ENCODE measurements at places on chromosomes 16 and 17. TPM values are rescaled to one million over a fixed set of nuclear protein-coding genes. Genes with fewer than 3 reads are reported as not detected.

DNA sequence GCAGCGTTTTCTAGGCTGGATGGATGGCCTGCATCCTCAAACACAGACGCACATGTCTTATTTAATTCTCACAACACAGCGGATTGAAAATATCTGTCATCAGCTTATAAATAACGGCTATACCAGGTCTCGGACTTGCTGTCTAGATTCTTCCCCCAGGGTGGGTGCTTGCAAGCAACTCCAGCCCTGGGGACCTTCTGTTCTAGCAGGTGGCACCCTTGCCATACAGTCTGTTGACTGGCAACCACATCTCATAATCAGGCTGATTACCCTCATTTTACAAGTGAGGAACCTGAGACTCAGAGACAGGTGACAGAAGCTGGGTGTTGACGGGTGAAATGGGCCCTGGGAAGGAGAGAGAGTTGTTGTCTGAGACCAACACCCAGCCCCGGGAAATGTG is 16.2 kb upstream of the SEZ6 start:
- no peak for DNase-seq

DNA sequence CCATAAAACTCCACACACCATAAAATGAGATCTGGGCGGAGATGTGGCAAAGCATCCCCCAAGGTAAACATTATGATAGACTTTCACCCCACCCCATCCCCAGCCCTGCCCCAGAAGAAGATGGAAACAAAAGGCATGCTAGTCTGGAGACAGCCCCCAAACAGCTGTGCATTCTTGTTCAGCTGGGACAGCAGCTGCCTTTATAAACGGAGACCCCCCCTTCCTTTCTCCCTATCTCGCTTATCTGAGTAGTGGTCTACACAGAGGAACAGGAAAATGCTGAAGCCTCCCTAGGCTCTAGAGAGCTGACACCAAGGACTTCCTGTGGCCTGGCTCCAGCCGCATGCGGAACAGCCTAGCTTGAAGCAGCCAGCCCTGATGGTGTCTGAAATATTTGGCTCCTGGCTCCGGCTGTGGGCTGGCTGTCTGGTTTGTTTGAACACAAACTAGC is 190.3 kb upstream of the ANKFN1 start:
- no peak for DNase-seq

MRPL45 gene
- total RNA-seq: 54.4 TPM

DOC2A gene
- 1.3 TPM for total RNA-seq

- DNase-seq: no peak
These were observed 10.1 kb upstream of the ERCC4 start for GRCh38 chr16:13909872-13910303.

WFIKKN2 gene
- total RNA-seq: not detected

- no peak for DNase-seq
These were observed 31.4 kb downstream of the CRAMP1 start for GRCh38 chr16:1643521-1643920.

GLIS2 gene
- total RNA-seq: 0.27 TPM

GRCh38 chr17:49971848-49972485 is 3.0 kb downstream of the DLX4 start:
- DNase-seq: peak; percentile 39

MAPT gene
- 0.75 TPM for total RNA-seq

PDE6G gene
- 1.4 TPM for total RNA-seq

DNA sequence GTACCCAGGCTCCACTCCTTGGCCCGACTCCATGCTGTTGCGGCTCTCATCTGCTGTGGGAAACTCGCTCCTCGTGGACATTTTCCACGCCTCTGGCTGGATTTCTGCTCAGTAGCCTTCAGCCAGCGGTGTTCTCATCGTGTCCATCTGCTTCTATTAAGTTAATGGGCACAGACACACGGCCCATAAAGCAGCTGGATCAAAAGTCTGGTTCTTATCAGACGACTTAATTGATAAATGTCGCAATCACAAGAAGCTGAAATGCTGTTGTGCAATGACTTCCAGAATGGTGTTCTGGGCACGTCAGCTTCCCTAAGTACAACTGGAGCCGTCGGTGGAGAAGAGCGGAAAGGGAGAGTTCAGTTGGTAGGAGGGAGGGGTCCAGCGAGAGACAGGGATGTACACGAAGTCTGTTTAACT is 211.7 kb upstream of the CHMP6 start:
- DNase-seq: no peak

DNA sequence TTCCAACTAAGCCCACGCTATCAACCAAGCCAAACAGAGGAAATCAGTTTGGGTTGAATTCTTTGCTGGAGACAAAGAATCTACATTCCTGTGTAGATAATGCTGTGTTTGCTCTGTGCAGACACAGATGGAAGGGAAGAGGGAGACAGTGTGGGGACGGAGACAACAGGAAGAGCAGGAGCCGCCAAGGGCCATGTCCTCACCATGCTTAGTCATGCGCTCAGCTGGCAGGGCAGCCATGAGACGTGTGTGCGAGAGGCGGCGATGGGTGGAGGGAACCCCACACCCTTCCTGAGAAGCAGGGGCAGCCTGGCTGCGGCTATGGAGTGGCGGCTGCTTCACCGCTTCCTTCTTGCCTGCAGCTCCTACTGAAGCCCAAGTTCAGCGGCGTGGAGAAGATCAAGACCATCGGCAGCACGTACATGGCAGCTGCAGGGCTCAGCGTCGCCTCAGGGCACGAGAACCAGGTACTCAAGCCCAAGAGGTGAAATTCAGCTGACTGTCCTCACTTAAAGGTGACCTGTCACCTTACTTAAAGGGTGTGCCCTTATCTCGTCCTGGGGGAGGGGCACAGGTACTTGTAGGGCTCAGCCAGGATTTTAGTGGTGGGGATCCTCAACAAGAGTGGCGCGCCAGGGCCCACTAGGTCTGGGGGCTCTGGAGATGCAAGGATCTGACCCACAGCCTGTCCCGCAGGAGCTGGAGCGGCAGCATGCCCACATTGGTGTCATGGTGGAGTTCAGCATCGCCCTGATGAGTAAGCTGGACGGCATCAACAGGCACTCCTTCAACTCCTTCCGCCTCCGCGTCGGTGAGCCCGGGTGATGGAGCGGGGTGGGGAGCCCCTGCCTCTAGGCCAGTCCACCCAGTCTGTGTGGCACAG is 47.5 kb downstream of the ADCY7 start:
- DNase-seq: peak; percentile 67

USH1G gene
- total RNA-seq: not detected

DNA sequence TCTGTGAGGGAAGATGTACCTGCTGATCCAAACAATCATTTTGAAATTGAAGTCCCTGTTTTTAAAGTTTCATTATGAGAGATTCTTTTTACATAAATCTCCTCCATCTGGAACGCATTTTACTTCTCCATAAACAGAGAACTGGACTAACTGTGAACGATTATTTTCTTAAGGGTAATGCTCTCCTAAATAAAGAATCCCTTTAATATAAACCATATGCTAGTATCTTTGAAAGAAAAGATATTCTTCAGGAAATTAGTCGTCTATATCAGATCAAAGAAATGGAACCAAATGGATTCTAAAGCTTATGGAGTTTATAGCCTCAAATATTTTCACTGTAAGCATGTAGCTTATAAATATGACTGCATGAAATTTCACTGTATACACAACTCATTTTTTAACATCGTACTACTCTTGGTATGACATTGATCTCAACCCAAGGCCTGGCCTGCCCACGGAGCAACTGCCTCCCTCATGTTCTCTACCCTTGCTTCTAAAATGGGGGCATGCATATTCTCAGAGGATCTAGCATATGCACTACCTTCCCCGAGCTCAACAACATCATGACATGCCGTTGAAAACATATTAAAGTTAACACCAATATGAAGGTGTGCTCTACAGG is 66.4 kb downstream of the MYH10 start:
- DNase-seq: no peak

DNA sequence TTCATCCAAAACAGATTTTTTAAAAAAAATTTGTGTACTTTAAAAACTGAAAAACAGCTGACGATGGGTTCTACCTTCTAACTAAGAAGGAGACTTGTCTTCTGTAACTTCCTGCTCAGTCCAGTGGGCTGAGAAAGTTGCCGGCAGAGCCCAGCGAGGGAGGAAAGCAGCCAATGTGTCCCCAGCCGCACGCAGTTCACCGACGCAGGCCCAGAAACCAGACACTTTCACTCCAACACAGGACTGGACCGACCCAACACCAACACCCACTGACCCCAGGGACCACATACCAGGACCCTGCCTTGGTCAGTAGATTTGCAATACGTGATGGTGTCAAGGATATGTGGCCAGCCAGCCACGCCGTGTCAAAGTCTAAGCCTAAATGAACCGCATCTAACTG is 25.6 kb downstream of the TRAP1 start:
- no peak for DNase-seq

APOH gene
- total RNA-seq: not detected

DNA sequence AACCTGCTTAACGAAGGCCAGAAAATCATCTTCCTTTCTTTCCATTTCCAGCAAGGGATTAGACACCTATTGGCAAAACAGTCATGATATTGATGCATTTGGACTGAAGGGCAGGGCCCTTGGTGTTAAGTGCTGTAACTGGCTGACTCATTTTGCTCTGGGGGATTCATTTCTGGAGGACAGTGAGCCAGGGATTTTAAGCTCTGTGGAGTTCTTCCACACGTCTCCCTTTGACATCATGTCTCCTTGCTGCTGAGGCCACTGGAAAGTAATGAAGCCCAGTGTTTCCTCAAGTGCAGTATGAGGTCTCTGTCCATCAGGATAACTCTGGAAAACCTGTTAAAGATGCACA is 42.2 kb downstream of the DNAH9 start:
- DNase-seq: no peak

KCNH6 gene
- total RNA-seq: not detected

All from activated CD4-positive, alpha-beta T cell treated with anti-CD3 and anti-CD28 coated beads for 36 hours (primary cell).